AG04450 (cell line): ENCODE measurements at places on chromosomes 5 and 9. TPM values are rescaled to one million over a fixed set of nuclear protein-coding genes. Genes with fewer than 3 reads are reported as not detected.

TSSK1B gene
- 0.10 TPM in 1 of 2 replicates, not detected in the other for polyA plus RNA-seq

- no peak for DNase-seq
These were observed 759 bp upstream of the SUSD1 start for GRCh38 chr9:112175796-112176315.

GRCh38 chr5:178232124-178232919 is at the start of gene PHYKPL:
PHYKPL (minus strand) TSS chr5:178232802; CDS start chr5:178232550, 252 bp downstream.
- DNase-seq: no peak

DNA sequence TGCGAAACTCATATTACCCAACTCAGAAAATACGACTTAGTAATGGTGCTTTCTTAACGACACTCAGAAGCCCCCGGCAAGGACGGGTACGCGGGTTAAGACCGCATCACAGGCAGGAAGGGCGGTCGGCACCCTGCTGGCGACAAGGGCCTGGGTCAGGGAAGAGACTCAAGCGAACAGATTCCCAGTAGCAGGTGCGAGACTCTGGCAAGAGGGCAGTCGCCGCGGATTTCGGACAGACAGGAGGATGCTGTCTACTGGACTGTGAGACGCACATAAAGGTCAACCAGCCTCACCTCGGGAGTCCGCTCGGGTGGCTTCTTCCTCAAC is 398 bp downstream of the RAPGEF6 start:
- no peak for DNase-seq

GRCh38 chr5:135158982-135159381 is 125.0 kb upstream of the PITX1 start:
- DNase-seq: no peak
